ENCODE measurements at places on chromosomes 1 and 21.
A peak's percentile ranks its signal among the peaks of the same experiment; 100 is the strongest.

DNA sequence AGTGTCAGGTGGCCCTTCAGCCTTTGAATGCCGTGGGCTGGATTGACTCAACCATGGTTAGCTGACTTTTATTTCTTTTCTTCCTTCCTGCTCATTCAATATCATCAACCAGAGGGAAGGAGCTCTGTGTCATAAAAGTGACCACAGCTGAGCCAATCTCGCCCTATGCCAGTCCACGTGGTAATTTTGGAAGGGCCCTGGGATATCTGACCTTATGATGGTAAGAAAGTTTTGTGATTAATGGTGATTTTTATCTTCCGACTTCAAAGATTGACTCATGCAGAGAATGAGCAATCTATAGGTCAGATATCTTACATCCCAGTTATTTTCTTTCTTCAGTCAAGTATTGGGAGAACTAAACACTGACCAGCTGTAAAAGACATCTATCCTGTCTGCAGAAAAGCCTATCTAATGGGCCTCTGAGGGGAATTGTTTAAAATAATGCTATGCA, 170.3 kb downstream of the ZC3H11B start:
- no peak for DNase-seq
- H3K4me1 ChIP-seq: no peaks in the 10 kb centered on the region
- no peaks in the 10 kb centered on the region for H3K36me3 ChIP-seq
- no peaks in the 10 kb centered on the region for H3K27me3 ChIP-seq

DNA sequence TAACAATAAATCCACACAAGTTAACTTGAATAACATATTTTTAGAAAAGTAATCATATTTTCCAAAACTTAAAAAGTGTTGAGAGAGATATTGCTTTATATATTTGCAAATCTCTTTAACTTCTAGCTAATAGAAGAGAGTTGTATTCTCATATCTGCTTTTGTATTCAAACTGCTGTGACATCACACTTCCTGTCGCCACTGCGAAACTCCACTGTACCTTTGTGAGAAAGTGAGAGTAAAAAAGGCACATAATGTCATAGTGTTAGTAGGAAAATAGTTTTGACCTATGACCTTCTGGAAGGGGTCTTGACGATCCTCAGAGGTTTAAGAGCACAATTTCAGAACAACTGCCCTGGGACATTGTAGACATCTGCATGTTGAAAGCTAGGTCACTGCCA, 21.6 kb downstream of the AK5 start:
- H3K4me1 ChIP-seq: no peaks in the 10 kb centered on the region
- no peak overlapping the region for H3K4me3 ChIP-seq
- H3K36me3 ChIP-seq: no peaks in the 10 kb centered on the region
- H3K27ac ChIP-seq: no peak overlapping the region

GRCh38 chr1:115364780-115365155, 26.7 kb upstream of the NGF start:
- H3K27me3 ChIP-seq: no peaks in the 10 kb centered on the region
- DNase-seq: no peak
- H3K4me3 ChIP-seq: no peak overlapping the region
- peak overlapping the region; percentile 87 for H3K27ac ChIP-seq
- H3K4me1 ChIP-seq: peaks cover 21% of the 10 kb centered on the region

- no peaks in the 10 kb centered on the region for H3K27me3 ChIP-seq
- no peaks in the 10 kb centered on the region for H3K36me3 ChIP-seq
- no peak for DNase-seq
- no peak overlapping the region for H3K27ac ChIP-seq
- no peak overlapping the region for H3K4me3 ChIP-seq
Measured at GRCh38 chr1:87356591-87356990, 27.9 kb downstream of the LMO4 start.

GRCh38 chr1:160085686-160086455, 4.5 kb downstream of the KCNJ9 start:
- peak; percentile 88 for DNase-seq
- peaks cover 3% of the 10 kb centered on the region for H3K36me3 ChIP-seq
- H3K4me3 ChIP-seq: no peak overlapping the region
- peaks cover 18% of the 10 kb centered on the region for H3K4me1 ChIP-seq
- peaks cover 32% of the 10 kb centered on the region for H3K27me3 ChIP-seq
